ENCODE measurements at places on chromosomes 11 and 22.

DNA sequence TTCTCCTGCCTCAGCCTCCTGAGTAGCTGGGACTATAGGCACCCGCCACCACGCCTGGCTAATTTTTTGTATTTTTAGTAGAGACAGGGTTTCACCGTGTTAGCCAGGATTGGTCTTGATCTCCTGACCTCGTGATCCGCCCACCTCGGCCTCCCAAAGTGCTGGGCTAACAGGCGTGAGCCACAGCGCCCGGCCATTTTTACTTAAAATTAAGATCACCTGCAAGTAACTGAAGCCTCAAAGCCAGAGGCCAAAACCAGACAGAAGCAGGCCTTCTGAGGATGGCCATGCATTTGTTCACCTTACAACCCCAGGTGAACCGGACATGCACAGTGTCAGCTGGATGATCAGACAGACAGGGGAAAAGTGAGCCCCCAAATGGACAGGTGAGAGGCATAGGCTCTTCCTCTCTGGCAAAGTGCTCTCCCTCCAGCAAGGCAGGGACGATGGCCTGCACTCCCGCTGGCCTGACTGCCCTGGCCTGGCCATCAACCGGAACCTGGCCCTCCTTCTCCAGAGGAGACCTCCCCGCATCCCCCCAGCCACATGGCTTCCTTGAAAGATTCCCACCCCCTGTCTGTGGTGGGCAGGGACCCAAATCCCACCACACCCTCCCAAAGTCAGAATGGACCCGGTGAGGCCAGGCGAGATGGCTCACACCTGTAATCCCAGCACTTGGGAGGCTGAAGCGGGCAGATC lies 25.9 kb downstream of the APOBEC3H start:
- no peak for DNase-seq

DNA sequence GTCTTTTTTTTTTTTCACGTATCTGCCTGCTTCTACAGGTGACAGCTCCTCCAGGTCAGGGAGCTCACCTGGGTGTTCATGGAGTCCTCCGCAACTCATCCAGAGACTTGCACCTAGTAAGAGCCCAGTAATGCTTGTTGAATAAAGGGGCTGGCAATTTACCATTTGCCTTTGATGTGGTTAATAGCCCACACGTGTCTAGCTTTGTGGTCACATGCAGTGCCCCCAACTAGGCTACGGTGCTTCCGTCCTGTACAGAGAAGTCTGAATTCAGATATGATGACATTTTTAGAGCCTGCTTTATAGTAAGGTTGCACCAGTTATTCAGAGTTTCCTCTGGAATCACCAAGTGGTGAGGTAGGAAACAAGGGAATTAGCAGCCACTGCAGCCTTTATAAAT lies 199.4 kb upstream of the MTMR2 start:
- no peak for DNase-seq

DNA sequence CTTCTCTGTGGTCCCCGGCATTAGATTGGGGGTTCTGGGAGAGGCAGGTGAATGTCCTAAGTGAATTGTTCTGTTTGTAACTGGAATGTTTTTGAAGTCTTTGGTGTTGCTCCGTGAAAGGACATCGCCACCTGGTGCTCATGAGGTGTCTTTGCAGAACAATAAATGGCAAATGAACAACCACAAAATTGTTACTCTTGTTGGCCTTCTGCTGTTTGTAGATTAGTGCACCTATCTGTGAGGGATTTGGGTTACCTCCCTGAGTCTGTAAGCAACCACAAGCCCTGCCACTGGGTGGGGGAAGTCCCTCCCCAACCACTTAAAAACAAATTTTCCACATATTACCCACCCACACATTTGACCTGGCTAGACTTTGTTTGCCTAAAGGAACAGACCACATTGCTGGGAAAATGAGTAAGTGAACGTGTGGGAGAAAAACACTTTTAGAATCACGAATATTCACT lies 4.7 kb downstream of the MPEG1 start:
- DNase-seq: peak; percentile 59

DNA sequence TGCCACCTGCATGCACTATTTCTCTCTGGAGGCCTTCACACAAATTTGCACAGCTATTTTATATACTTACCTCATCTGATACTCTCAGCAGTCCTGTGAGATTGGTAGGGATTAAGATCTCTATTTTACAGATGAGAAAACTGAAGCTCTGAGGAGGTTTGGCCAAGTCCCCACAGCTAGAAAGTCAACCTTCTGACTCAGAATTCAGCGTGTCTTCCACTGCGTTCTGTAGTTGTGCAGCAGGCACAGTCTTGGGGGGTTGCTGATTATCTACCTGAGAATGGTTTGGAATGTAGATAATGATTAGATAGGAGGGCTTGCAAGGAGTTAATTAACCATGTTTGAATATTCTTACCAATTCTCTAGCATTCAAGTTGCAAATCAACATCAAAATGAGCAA lies 2.5 kb upstream of the SORL1 start:
- DNase-seq: no peak

DNA sequence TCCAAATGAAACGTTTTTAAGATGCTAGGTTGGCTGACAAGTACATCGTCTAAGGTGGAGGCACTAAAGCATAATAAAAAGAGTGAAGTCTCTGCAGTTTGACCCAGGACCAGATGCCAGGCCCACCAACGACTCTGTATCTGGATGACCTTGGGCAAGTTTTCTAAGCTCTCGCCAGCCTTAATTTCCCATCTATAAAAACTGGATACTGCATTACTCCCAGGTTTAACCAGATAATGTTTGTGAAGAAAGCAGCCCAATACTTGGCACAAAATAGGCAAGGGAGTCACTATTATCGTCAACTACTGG lies 49.0 kb downstream of the FAM83F start:
- DNase-seq: no peak

- no peak for DNase-seq
Measured at GRCh38 chr22:27993774-27994350, 74.8 kb upstream of the PITPNB start.

DNA sequence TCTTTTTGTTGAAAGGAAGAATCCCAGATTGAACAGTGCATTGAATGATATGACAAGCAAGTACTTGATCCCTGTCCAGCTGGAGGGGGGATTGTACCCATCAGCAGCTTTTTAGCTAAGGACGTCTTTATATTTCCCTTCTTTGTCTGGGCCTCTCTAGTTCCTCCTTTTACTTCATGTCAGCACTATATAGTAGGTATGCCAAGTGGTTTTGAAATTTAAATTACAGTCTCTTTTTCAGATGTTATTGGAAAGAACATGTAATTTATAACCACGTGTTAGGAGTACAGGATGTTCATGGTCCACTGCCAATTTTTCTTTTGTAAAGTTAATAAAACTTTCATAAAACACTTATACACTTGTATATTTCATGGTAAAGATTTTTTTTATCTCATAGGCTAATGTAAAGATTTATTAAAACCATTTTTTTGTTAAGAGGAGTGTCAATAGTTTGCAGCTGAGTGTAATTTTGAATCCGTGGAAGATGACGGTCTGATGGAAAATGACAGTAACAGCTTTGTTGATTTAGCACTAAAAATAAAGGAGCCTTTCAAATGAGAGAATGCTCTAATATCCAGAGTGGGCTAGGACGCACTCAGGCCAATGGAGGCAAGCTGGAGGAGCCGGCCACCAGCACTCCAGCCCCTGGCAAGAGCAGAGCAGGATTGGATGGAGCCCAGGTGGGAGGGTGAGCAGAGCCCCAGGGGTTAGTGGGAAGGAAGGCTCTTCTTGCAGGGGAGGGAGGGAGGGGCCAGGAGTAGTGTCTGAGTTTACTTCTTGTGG lies 488.3 kb downstream of the INSC start:
- DNase-seq: no peak

- DNase-seq: no peak
Measured at GRCh38 chr11:106642331-106642730, 375.9 kb downstream of the GUCY1A2 start.

GRCh38 chr22:24185501-24186351 lies 4.4 kb downstream of the SUSD2 start:
- DNase-seq: no peak

- no peak for DNase-seq
Measured at GRCh38 chr11:112822478-112823274, 138.5 kb upstream of the NCAM1 start.

- DNase-seq: peak; percentile 31
Measured at GRCh38 chr11:62843466-62843865, 4.1 kb upstream of the WDR74 start.
